Effector memory CD8-positive, alpha-beta T cell (primary cell): ENCODE measurements at places on chromosomes 2 and 18.
A peak's percentile ranks its signal among the peaks of the same experiment; 100 is the strongest.

DNA sequence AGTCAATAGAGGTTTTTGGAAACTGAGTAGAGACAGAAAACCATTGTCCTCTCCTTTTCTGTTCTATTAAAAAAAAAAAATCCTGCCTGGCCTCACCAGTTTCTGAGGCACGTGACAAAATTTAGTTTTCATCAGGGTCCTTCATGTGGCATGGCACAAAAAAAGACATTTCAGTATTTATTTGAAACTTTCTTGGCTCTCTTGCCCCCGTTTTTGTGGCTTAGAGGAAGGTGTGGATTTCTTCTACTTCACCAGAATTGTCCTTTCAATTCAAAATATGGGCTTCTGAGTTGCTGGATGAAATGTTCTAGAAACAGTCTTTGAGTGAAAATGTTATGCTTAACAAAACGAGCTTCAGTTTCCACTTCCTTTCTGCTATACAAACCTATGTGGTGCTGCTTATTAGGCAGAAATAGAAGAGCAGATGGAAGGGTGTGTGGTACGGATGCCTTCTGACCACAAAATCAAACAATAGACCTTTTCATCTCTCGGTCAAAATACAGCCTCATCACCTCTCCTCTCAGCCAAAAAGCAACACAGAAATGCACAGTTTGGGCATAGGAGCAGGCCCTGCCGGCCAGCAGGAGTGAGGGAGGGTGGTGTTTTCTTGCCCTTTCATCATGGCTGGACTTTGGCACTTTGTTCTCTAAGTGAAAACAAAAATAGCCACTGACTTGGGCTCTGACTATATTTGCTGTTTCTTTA lies 89.2 kb downstream of the SH3RF3 start:
- DNase-seq = no peak

GRCh38 chr18:79394534-79395307 lies 1.0 kb upstream of the NFATC1 start:
- DNase-seq = peak; percentile 50

GRCh38 chr18:44893045-44893706 lies 212.5 kb downstream of the SETBP1 start:
- no peak for DNase-seq

DNA sequence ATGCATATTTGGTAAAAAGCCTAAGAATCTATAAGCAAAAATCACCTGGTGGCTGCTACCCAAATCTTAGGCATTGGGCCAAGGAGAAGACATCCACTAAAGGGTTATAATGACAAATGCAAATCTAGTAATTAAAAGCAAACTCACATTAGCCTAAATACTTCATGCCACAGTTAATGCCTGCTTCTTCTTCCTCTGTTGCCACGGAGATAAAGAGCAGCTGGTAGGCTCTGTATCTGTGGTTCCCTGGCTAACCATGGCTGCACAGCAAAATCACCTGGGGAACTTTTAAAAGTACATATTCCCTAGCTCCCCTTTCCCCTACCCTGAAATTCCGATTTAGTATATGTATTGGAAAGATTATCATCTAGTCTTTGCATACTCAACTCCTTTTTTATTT lies 114.3 kb downstream of the LNPK start:
- DNase-seq = no peak

GRCh38 chr2:158079672-158080071 lies 22.0 kb upstream of the UPP2 start:
- no peak for DNase-seq

DNA sequence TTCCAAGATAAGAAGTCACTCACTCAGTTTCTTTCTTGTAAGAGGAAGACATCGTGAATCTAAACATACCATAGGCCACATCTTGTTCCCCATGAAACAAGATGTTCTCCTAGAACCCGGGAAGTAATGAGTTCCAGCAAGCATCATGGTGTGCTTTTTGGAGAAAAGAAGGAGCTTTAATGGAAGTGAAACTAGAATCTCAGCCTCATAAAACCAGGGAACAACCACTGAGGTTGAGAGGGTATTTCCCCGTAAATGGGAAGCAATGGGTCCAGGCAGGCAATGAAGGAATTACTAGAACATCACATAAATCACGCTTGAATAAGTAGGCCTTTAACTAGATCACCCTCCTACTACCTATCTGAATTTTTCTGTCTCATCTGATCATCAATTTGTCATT lies 40.3 kb downstream of the PSTPIP2 start:
- DNase-seq = no peak

- DNase-seq = no peak
These were observed 99.3 kb downstream of the MCFD2 start for GRCh38 chr2:46816151-46816845.

- DNase-seq = no peak
These were observed 396.5 kb downstream of the TNS1 start for GRCh38 chr2:217606296-217606695.

DNA sequence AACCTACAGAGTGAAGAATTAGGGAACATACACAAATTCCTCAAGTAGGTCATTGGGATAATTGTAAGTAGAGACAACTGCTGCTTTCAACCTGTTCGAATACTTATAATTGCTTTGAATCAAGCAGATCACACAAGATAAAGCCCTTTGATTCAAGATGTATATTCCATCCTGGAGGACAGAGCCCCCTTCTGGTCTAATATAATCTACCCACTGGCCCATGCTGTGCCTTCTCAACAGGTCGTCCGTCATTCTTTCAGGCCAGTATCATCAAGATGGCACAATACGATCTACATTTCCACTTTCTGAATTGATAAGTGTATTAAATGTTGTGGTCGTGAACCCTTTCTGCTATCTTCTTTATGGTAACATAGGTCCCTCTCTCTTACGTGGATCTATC lies 387.0 kb upstream of the CDH19 start:
- DNase-seq = no peak

DNA sequence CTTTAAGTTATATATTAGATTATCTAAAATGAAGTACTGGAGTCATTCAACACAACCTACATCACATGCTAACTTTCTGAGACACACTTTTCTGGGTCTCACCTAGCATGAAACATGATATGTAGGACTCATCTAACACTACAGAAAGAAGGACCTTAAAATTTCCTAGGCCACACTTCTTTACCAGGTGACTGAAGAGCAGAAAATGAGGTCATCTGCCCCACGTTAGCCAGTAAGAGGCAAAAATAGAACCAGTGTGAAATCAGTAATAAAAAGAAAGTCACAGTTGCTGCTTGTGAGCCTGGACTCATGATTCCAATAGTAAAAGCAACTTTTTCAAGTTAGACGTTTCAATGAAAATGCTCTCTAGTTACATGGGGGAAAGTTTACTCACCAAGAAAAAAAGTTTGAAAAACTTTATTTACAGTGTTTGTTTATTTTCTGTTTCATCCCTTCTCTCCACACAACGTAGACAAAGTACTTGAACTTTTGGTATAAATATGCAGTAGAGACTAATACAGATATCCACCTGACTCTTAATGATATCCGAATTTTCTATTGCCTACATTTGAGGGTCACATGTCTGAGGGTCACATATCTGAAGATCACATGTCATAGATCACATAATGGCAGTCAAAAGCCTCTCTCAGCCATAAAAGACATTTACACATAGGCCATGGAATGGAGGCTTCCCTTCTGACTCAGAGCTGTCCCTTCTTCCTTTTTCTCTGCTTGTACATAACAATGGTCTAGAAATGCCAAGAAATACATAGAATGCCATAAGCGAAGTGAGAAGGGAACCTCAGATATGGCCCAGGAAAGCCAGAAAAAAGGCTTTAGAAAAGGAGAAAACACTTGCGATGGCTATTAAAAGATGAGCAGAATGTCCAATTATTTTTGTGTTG lies 362.9 kb downstream of the ZEB2 start:
- DNase-seq = no peak

GRCh38 chr18:58947136-58947732 lies 82.6 kb downstream of the ZNF532 start:
- no peak for DNase-seq

DNA sequence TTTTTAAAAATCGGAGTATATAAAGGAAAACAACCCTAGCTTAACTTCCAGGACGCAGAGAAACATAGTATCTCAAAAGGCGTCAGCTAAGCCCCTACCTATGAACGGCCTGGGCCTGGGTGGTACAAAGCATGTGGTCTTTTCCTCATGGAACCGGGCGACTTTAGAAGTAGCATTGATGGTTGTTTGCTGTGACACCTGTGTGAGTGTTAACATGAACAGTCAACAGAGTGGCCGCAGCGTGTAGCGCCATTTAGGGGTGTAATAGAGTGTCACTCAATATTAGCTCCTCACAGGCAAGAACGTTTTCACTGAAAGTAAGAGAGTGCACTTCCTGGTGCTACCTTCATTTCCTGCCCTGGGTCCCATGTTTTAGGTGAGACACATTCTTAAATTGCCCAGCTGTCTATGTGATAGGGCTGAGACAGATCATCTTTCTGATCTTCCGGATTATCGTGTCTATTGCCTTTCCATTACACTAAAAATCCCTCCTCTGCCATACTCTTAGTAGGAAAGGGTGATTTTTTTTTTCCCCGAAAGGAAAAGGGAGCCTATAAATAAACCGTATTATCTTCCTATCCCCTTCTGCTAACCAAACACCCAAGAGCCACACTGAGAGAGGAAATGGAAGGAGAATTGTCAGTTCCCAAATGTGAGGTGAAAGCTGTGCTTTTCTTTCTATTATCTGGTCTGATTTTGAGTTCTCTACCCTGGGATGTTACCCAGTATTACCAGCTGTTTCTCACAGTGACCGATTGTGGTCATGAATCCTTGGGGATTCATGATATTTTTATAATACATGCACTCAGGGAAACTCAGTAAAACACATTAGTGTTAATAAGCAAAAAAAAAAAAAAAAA lies 1.3 kb downstream of the GORASP2 start:
- peak; percentile 63 for DNase-seq

DNA sequence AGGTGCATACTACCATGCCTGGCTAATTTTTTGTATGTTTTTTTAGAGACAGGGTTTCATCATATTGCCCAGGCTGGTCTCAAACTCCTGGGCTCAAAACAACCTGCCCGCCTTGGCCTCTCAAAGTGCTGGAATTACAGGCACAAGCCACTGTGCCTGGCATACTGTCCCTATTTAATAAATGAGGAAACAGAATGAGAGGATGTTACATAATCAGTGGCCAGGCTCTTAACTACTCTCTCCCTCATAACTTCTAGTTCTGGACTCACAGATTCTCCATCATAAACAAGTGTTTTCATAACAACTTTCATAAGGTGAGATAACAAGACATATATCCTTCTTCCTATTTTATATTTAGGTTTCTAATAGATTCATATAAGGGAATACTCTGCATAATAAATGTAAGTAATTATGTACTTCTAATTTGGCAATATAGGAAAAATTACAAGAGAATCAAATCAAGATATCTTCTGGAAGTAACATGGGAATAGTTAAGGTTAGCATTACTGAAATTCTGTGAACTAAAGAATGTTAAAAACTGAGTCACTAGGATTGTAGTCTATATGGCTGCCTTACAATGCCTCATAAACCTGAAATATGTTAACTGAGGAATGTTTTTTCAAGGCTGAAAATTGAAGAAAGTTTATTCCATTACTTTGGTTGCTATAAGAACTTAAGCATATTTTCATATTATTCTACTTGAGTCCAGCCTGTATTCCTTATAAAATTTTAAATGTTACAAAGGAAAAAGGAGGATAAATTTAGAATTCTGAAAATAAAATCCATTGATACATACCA lies 71.3 kb downstream of the SLC25A12 start:
- no peak for DNase-seq

DNA sequence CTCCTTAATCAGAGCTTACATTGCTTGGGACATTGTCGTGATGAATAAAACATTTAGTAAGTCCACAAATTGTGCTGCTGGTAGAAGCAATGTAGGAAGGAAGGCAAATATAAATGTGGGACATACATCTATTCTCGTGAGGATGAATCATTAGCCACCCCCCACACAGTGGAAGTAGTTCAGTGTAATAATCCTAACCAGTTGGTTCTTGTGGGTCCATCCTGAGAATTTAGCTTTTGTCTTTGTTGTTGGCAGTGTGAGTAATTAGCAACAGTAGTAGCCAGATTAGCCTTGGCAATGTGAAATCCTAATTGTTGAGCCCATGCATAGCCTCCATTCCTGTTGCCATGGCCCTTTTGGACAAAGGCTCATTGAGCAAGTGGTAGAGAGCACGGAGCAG lies 532.1 kb downstream of the FBXO15 start:
- DNase-seq = no peak

DNA sequence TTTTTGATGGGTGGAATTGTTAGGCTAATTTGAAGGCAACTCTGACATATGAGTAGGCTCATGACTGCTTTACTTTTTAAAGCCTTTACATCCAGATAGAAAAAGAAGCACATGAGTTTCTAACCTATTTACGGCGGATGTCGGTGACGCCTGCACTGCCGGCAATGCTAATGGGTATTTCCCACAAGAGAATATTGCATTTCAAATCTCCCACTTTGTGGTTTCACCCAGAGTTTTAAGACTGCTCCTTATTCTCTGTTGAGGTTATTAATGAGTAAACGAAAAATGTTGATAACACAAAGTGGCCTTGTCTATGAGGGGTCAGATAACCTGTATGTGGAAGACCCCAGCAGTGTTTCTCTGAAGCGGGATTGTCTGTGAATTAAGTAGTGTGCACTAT lies 14.0 kb downstream of the CCDC85A start:
- DNase-seq = no peak

DNA sequence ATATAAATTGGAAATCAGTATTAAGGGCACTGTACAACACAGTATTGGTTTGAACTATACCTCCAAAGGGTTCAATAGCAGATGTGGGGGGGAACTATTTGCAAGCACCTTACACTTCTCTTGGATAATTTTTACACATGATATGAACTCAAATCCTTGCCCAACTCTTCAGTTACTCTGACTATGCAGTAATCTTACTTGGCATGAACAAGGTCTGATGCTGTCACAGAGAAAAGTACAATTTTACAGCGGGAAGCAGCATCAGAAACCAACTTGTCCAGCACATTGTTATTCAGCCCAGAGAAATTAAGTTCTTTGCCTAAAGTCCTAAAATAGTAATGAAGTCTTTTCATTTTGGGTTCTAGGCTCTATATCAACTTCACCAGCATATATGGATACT lies 98.2 kb downstream of the ZNF521 start:
- no peak for DNase-seq

- no peak for DNase-seq
These were observed 6.3 kb downstream of the RAB12 start for GRCh38 chr18:8615397-8616027.

- no peak for DNase-seq
These were observed 2.8 kb downstream of the IRS1 start for GRCh38 chr2:226796840-226797288.
